ENCODE measurements at places on chromosomes 2 and 18. TPM values are rescaled to one million over a fixed set of nuclear protein-coding genes. Genes with fewer than 3 reads are reported as not detected.

DNA sequence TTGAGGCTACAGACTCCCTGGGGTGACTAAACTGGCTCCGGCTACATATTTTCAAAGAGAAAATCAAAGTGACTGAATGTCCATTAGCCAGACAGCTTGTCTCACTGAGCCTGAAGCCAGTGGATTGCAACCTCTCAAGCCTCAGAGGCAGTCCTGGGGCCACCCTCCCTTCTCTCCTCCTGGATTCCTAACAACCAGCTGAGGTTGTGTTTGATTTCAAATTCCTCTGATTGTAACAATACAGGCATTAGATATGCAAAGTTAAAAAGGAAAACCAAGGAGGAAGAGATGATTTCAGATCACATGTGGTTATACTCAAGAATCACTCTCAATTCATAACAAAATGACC is 101.0 kb upstream of the LMAN1 start:
- DNase-seq = no peak

- DNase-seq = peak; percentile 18
Measured at GRCh38 chr2:119011162-119011909, 69.3 kb downstream of the MARCO start.

Gene CXCR4
- 0.12 TPM for total RNA-seq

Gene VPS4B
- 48.3 TPM for total RNA-seq
